A549 treated with dexamethasone at 1 μM for 4 hours (cell line): ENCODE measurements at places on chromosomes 6 and 20. TPM values are rescaled to one million over a fixed set of nuclear protein-coding genes. Genes with fewer than 3 reads are reported as not detected.

TMEM151B gene
- 0.06 to 0.17 TPM (median 0.14 TPM) in 5 replicates for total RNA-seq

MANEA gene
- 2.7 to 4.1 TPM (median 4.0 TPM) in 5 replicates for total RNA-seq

MGME1 gene
- total RNA-seq: 36.8 to 45.1 TPM (median 41.1 TPM) in 5 replicates

ADGRF4 gene
- total RNA-seq: 16.3 to 19.6 TPM (median 17.1 TPM) in 5 replicates

CD93 gene
- total RNA-seq: 0.02 TPM in 1 of 5 replicates, not detected in the others
